Stimulated activated CD8-positive, alpha-beta memory T cell treated with anti-CD3 and anti-CD28 coated beads, Interleukin-4, amount 100 ng/mL, for 4 hours (primary cell): ENCODE measurements at places on chromosomes 1 and 21.

GRCh38 chr21:16407403-16408240, 677.8 kb downstream of the USP25 start:
- no peak for DNase-seq

DNA sequence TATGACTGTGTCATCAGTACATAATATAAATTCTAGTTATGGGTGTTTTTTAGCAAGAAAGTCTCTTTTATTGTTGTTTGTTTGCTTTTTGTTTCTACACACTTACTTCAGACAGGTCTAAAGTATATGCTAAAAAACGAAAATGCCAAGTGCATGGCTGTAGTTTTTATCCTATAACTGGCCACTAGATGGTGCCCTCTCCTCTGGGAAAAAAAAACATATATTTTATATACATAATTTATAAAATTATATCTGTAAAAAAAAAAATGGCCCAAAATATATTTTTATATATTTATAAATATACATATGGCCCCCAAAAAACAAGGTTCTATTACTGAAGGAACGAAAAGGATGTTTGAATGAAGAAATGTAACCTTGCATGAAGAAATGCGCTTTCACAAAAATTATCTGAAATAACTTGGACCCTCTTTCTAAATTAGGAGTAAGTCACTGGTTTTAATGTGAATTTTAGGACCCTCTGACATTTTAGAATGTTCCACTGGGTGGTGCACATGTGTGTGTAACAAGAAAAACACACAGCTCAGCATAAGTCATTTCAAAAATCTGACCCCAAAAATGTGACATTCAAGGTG, 93.5 kb downstream of the TTLL7 start:
- DNase-seq: no peak

GRCh38 chr21:29376556-29376955, 77.8 kb downstream of the BACH1 start:
- DNase-seq: peak; percentile 8

GRCh38 chr1:95002164-95002539, 70.6 kb downstream of the ALG14 start:
- DNase-seq: no peak

GRCh38 chr1:159798893-159799292, 3.3 kb upstream of the FCRL6 start:
- DNase-seq: no peak

GRCh38 chr1:185668013-185668412, 66.2 kb upstream of the HMCN1 start:
- no peak for DNase-seq

DNA sequence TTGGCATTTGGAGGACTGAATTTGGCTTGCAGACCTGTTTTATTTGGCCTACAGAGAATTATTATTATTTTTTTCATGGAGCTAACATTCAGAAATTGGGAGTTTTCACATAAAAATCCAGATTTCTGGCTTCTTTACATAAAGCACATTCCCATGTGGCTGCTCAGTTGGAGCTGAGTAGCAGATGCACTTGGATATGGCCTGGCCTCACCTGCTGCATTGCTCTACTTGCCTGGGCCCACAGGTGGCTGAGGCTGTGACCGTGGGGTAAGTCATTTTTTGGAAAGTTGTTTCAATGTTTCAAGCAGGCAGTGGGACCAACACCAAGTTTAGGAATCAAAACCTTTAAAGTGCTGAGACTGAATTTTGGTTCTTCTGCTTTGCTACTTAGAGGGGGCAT, 56.7 kb downstream of the GADD45A start:
- DNase-seq: no peak

DNA sequence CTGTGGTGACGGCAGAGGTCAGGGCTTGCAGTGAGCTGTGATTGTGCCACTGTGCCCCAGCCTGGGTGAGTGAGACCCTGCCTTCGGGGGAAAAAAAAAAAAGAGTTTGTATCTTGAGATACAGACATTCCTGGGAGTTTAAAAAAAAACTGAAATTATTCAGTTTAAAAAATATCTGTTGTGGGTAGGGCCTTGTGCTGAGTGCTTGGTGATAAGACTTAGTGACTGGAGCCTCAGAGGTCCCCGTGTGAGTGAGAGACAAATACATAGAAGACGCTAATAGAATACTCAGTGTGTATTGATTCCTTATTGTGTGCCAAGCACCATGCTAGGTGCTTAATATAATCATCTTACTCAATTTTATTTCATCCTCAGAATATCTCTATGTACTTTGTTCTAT, 22.7 kb downstream of the DDI2 start:
- DNase-seq: no peak

DNA sequence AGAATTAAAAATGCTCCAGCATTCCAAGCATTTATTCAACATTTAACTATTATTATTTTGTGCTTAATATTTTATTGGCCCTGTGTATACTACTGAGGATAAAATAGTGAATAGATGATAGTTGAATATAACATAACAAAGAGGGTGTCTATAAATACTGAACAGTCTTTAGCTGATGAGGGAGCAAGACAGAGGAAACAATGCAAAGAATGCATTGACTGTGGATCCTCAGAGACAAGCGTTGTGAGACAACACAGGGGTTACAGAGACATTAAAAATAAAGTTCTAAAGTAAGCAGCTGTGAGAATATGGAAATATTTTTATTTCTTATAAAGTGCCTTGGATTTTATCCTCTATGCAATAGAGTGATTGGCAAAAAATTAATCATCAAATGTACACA, 1133.1 kb downstream of the PLA2G4A start:
- no peak for DNase-seq

DNA sequence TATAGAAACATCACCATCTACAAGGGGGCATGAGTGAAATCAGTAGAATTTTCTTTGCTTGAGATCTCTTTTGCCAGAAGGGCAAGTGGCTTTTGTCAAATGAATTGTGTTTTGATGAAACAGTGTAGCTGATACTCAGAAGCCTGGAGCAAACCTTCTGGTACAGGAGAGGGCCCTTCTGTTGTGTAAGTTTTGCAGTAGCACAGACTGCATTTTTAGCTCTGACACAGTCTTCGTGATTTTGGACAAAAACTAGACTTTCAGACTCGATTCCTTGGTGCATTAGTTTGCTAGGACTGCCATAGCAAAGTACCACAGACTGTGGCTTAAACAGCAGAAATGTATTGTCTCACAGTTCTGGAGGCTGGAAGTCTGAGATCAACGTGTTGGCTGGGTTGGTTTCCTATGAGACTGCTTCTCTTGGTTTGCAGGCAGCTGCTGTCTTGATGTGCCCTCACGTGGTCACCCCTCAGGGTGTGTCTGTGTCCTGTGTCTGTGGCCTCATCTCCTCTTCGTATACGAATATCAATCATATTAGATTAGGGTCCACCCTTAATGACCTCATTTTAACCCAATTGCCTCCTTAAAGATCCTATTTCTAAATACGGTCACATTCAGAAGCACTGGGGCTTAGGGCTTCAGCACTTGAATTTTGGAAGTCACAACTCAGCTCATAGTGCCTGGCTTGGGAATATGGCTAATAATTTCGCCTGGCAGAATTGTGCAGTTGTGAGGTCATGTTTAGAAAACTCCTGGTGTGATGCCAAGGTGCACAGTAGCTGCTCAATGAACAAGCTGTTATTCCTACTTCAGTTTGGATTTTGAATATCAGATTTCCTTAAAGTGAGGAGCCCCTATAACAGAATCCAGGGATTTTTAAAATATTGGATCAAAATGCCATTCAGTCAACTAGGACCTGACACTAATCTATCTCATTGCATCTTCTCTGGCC, 21.2 kb upstream of the DISC1 start:
- no peak for DNase-seq

GRCh38 chr1:41327383-41327999, 33.7 kb upstream of the FOXO6 start:
- no peak for DNase-seq

GRCh38 chr1:153832293-153832692, 57.1 kb downstream of the SLC27A3 start:
- no peak for DNase-seq

- DNase-seq: no peak
Observed at GRCh38 chr1:10915594-10915993, 96.9 kb upstream of the TARDBP start.

- DNase-seq: no peak
Observed at GRCh38 chr1:50972766-50973165, 2.7 kb downstream of the CDKN2C start.

DNA sequence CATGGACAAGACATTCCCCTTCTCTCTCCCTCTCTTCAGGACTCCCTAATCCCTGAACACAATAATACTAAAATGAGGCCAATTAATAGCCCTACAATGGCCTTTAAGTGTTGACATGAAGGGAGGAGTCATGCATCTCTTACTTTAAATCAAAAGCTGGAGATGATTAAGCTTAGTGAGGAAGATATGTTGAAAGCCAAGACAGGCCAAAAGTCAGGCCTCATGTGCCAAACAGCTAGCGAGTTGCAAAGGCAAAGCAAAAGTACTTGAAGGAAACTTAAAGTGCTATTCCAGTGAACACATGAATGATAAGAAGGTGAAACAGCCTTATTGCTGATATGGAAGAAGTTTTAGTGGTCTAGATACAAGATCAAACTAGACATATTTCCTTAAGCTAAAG, 49.5 kb upstream of the CD46 start:
- DNase-seq: no peak

DNA sequence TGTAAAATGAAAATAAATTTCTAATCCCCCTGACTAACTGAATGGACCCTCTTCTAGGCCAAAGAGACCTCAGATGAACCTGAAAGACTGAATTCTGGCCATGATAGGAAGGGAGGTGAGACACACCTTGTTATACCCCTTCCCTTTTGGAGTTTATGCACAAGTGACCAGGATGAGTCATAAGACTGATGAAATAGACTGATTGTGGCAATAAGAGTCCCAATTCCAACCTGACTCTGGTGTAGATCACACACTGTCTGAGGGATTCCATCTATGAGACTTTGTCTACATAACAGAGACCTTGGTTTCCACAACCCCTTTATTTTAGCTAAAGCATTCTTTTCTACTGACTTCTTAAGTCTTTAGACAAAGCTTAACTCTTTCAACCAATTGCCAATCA, 13.5 kb upstream of the OR2G2 start:
- DNase-seq: no peak

- no peak for DNase-seq
Observed at GRCh38 chr21:24577301-24577700, 1030.0 kb downstream of the MRPL39 start.

DNA sequence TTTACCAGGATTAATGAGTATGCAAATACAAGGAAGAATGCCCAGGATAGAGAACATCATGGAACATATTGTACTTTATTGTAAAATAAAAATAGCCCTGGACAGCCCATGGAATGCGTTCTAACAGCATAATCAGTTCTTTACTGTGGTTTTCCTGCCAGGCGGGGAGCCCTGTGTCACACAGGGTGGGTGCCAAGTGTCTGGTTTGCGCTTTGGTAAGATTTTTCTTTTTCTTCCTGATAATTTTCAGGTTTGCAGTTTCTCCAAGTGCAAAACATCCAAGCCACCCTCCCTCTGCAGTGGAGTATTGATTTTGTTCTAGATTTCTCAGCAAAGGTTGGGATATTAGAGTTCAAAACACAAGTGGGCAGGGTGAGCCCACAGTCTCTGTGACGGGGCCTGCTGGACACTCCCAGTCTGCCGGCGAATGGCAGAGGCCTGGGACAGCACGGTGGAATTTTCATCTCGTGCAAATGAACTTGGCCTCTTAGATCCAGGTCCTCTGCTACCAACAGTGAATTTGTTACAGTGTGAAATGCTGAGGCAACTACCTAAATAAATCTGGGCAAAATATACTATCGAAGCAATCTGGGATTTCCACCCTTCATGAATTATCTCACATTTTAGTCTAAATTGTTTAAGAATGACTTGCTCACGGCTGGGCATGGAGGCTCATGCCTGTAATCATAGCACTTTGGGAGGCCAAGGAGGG, 15.6 kb upstream of the KCNJ15 start:
- no peak for DNase-seq

GRCh38 chr1:157176591-157177121, 38.5 kb upstream of the ETV3 start:
- no peak for DNase-seq

- no peak for DNase-seq
Observed at GRCh38 chr1:64243757-64244080, 40.3 kb downstream of the UBE2U start.

GRCh38 chr1:42323551-42323950, 11.5 kb downstream of the FOXJ3 start:
- no peak for DNase-seq
